ENCODE measurements at places on chromosomes 5 and 9. TPM values are rescaled to one million over a fixed set of nuclear protein-coding genes. Genes with fewer than 3 reads are reported as not detected.

GRCh38 chr9:135255841-135256580 lies 168.5 kb downstream of the OLFM1 start:
- no peaks in the 10 kb centered on the region for H3K4me1 ChIP-seq
- no peak overlapping the region for H3K27ac ChIP-seq
- H3K27me3 ChIP-seq = no peaks in the 10 kb centered on the region

- no peak overlapping the region for H3K4me3 ChIP-seq
- no peak for DNase-seq
- H3K27ac ChIP-seq = no peak overlapping the region
- H3K4me1 ChIP-seq = no peaks in the 10 kb centered on the region
- no peaks in the 10 kb centered on the region for H3K36me3 ChIP-seq
- H3K27me3 ChIP-seq = no peaks in the 10 kb centered on the region
These were observed 43.0 kb downstream of the ARHGAP26 start for GRCh38 chr5:142813220-142813619.

GRCh38 chr5:59097712-59098111 lies 514.8 kb downstream of the RAB3C start:
- H3K27me3 ChIP-seq = no peaks in the 10 kb centered on the region
- H3K4me1 ChIP-seq = peaks cover 3% of the 10 kb centered on the region
- no peaks in the 10 kb centered on the region for H3K36me3 ChIP-seq
- no peak for DNase-seq
- H3K27ac ChIP-seq = no peak overlapping the region

DNA sequence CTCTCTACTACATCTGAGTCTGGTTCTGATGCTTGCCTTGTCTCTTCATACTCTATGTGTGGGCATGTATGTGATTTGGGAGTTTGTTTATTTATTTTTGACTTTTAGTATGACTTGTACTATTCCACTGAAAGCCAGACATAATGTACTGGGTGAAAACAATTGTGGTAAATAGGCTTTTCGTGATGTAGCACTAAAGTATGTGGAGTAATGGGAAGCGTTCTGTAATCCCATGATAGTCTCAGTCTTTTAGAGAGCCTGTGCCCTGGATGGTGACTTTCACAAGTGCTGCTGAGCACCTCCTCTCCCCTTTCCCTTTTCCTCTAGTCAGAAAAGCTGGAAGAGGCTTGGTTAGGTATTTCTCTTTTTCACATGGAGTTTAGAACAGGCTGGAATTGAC lies 85.8 kb upstream of the S1PR3 start:
- DNase-seq = no peak
- no peak overlapping the region for H3K4me3 ChIP-seq
- peaks cover 8% of the 10 kb centered on the region for H3K27me3 ChIP-seq
- H3K27ac ChIP-seq = no peak overlapping the region
- no peaks in the 10 kb centered on the region for H3K36me3 ChIP-seq

GRCh38 chr9:35518225-35518821 lies 28.4 kb downstream of the RUSC2 start:
- no peaks in the 10 kb centered on the region for H3K36me3 ChIP-seq
- peaks cover 6% of the 10 kb centered on the region for H3K27me3 ChIP-seq
- H3K27ac ChIP-seq = no peak overlapping the region
- DNase-seq = no peak

DNA sequence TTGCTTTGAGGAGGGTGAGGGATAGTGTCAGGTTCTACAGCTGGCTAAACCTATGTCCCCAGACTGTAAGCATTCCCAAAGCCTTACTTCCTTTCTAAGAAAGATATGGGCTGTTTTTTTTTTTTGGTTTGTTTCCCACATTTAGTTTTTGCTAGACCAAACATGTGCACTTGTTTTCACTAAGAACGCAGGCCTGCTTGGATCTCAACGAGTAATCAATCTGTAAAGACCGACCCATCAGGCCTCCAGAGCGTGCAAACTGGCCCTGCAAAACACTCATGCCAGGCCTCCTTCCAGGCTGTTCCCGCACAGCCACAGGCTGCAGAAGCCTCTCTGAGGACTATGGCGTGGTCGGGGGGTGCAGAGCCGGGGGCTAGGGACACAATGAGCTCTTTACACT lies 304.8 kb upstream of the PANK3 start:
- H3K36me3 ChIP-seq = no peaks in the 10 kb centered on the region
- no peaks in the 10 kb centered on the region for H3K4me1 ChIP-seq
- no peak overlapping the region for H3K27ac ChIP-seq
- DNase-seq = no peak
- H3K27me3 ChIP-seq = no peaks in the 10 kb centered on the region
- no peak overlapping the region for H3K4me3 ChIP-seq

- DNase-seq = no peak
- H3K4me1 ChIP-seq = no peaks in the 10 kb centered on the region
- no peaks in the 10 kb centered on the region for H3K36me3 ChIP-seq
- no peaks in the 10 kb centered on the region for H3K27me3 ChIP-seq
These were observed 206.3 kb downstream of the BNC2 start for GRCh38 chr9:16664211-16664610.

IFNA21 gene
- not detected for total RNA-seq

C5orf58 gene
- not detected for total RNA-seq

DNA sequence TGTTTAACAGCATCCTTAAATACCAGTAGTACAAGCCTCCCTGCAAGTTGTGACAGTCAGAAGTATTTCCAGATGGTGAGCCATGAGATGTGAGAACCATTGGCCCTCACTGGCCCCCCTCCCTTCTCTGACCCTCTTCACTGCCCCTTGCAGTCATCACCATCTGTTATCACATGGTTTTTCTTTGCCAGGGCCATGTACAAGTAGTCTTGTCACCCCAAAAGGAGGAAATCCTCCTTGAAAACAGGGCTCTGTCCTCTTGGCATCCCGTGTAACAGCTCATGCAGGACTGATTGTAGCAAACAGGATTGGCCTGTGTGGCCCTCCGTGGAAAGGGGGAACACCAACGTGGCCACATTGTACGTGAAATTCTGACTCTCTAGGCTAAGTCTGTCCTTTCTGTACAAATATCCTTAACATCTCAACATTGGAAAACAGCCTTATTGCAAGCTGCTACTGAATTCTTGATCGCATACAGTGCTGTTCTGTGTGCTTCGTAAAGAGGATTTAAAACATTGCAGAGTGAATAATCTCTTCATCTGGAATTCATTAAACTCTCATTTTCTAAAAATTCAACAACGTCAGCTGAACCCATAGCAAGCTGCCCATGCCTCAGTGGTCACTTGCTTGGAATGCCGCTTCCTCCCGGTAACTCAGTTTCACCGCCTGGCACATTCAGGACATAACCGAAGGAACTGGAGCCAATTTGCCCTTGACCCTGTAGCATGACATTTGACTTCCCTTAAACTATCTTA lies 171.7 kb downstream of the ATPSCKMT start:
- H3K27me3 ChIP-seq = no peaks in the 10 kb centered on the region
- DNase-seq = no peak
- no peak overlapping the region for H3K27ac ChIP-seq
- no peaks in the 10 kb centered on the region for H3K4me1 ChIP-seq

DNA sequence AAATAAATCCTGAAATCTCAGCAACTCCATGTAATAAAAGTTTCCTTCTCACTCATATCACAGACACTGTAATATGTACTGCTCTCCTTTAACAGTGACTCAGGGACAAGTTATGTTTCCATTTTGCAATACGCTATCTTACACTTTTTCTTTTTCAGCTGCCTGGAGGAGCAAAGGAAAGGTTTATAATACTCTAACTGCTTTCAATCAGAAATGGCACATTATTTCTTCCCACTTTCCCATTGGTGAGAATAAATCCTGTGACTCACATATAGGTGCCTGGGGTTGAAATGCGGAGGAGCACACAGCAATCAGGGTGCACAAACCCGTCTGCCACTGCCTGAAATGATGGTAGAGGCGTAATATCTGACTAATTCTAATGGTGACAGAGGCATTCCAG lies 186.6 kb downstream of the HINT1 start:
- no peaks in the 10 kb centered on the region for H3K36me3 ChIP-seq
- H3K27ac ChIP-seq = no peak overlapping the region
- peaks cover 8% of the 10 kb centered on the region for H3K27me3 ChIP-seq
- H3K4me3 ChIP-seq = no peak overlapping the region
- DNase-seq = no peak

DNA sequence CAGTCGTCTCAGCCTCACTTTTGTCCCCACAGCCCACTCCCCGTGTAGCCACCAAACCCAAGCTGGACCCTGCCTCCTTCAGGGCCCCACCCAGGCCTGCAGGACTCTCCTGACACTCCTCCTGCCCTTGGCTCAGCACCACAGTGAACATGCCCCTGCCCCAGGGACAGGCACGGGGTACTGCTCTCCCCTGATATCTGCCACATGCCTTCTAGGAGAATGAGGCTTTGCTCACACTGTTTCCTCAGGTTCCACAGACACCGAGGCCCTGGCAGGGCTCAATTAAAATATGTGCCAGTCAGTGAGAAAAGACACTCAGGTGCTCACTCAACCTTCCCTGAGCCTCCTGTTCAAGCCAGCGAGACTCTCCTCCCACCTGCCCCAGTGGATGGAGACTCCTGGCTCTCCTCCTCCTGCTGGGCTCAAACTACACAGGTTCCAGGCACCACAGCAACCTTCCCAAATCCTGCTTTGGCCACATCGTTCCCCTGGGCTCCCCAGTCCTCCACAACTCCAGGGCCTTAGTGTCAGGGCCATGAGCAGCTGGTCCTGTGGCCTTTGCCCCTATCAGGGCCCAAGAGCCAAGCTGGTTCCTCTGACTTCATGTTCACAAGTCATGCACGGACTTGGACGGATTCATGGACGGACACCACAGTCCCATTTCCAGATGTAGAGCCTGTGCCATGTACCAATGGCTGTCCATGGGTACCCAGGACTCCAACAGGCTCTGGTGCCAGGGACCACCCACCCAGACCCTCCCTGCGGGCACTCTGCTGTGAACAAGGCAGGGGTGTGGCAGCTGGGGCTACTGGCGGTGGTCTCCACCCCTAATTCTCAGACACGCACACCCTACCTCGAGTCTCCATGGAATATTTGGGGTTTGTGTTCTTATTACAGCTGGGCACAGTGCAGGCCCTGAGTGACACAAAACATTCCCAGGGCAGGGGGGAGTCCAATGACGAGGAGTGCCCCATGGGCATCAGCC lies 36.6 kb downstream of the BICD2 start:
- H3K4me1 ChIP-seq = no peaks in the 10 kb centered on the region
- DNase-seq = no peak

HRH2 gene
- total RNA-seq = 7.0 TPM

ZNF169 gene
- 7.7 TPM for total RNA-seq

ECSCR gene
- 0.64 TPM for total RNA-seq

DNA sequence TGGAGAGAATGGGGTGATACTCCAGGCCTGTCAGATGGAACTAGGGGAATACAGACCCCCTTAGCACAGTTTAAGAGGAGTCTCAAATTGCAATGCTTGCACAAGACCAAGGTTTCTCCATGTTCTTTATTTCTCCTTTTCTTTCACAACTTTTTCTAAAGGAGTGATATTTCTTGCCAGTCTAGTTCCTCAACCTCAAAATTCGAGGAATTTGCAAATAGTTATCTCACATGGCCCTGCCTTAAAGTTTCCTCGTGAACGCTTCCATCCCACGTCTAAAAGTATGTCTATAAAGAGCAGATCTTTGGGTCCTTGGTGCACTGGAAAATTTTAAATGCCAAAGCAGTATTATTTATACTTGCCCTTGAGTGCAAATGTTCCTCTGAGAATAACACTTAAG lies 373.8 kb upstream of the KLF4 start:
- H3K27me3 ChIP-seq = no peaks in the 10 kb centered on the region
- no peaks in the 10 kb centered on the region for H3K36me3 ChIP-seq
- H3K4me1 ChIP-seq = no peaks in the 10 kb centered on the region
- DNase-seq = no peak
- H3K27ac ChIP-seq = no peak overlapping the region

DUSP1 gene
- total RNA-seq = 2,095 TPM

RORB gene
- total RNA-seq = not detected

FGFR4 gene
- total RNA-seq = 4.4 TPM

DNA sequence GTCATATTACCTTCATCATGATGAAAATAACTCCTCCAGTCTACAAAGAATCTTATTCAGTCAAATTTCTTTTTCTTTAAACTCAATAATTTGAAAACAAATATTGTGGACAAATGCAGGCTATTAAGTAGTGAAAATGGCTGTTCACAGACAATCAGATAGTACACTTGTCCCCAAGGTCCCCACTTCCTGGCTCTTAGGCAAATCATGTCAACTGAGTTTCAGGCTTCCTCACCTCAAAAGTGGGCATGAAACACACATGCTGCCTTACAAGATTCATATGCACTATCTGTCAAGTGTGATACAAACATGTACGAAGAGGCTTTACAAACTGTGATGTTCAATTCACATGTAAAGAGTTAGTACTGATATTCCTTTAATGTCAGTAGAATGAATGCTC lies 385.2 kb upstream of the SEMA6A start:
- H3K4me3 ChIP-seq = no peak overlapping the region
- H3K36me3 ChIP-seq = no peaks in the 10 kb centered on the region
- no peak for DNase-seq
- H3K27ac ChIP-seq = no peak overlapping the region
- H3K4me1 ChIP-seq = no peaks in the 10 kb centered on the region

TNC gene
- total RNA-seq = not detected

DNA sequence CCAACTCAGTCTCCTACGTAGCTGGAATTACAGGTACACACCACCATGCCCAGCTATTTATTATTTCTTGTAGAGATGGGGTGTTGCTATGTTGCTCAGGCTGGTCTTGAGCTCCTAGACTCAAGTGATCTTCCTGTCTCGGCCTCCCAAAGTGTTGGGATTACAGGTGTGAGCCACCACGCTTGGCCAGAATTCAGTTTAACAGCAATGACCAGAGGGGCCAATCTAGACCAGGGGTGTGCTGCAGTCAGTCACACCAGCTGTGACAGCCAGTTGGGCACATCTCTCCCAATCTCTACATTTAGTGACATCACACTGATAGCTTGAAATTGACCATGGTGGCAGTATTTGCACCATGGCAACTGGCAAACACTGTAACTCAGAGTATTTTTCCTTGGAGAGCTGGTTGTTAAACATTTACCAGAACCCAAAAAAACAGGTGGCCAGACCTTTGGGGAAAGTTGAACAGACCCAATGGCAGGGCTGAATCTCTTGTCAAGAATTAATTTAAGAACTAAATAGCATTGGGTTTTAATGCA lies 67.7 kb upstream of the UBTD2 start:
- no peaks in the 10 kb centered on the region for H3K27me3 ChIP-seq
- DNase-seq = no peak
- H3K4me3 ChIP-seq = no peak overlapping the region
- H3K4me1 ChIP-seq = no peaks in the 10 kb centered on the region
- H3K27ac ChIP-seq = no peak overlapping the region

DNA sequence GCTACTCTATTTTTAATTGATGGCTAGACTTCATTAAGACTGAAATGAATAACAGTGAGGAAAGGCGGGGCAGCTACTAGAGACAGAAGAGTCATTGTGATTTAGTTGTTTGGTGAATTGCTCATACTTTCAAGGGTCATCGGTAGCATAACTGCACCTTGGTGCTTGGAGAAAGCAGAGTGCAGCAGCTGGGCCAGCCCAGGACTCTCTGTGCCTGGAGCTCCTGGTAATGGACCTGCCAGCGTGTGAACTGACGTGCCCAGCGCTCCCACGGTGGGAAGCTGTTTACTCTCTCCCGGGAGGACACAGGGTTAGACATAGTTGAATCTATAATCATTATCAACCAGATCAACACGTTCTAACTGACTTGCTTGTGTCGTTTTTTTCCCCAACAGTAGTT lies 42.9 kb downstream of the LURAP1L start:
- no peaks in the 10 kb centered on the region for H3K4me1 ChIP-seq
- no peak overlapping the region for H3K4me3 ChIP-seq
- H3K27me3 ChIP-seq = no peaks in the 10 kb centered on the region
- DNase-seq = no peak
- H3K27ac ChIP-seq = no peak overlapping the region

GRCh38 chr5:125440905-125441304 lies 694.5 kb upstream of the ZNF608 start:
- H3K27me3 ChIP-seq = no peaks in the 10 kb centered on the region
- H3K36me3 ChIP-seq = no peaks in the 10 kb centered on the region
- no peaks in the 10 kb centered on the region for H3K4me1 ChIP-seq
- DNase-seq = no peak

Measured in CD4-positive, CD25-positive, alpha-beta regulatory T cell (primary cell).